ENCODE measurements at places on chromosomes 12 and 14. TPM values are rescaled to one million over a fixed set of nuclear protein-coding genes. Genes with fewer than 3 reads are reported as not detected.

ADIPOR2 gene
- total RNA-seq = 43.5 TPM

WSCD2 gene
- not detected for total RNA-seq

RIMBP2 gene
- total RNA-seq = not detected

MYL2 gene
- not detected for total RNA-seq

ARG2 gene
- 1.9 TPM for total RNA-seq

KRT8 gene
- total RNA-seq = 50.4 TPM

CLEC2D gene
- 1.4 TPM for total RNA-seq

OR6J1 gene
- not detected for total RNA-seq

NEUROD4 gene
- total RNA-seq = not detected

TPCN1 gene
- total RNA-seq = 27.4 TPM

AP5M1 gene
- total RNA-seq = 54.2 TPM

CCDC177 gene
- total RNA-seq = not detected

GUCY2C gene
- total RNA-seq = not detected

RGS6 gene
- not detected for total RNA-seq

KIF21A gene
- 2.7 TPM for total RNA-seq

C12orf56 gene
- not detected for total RNA-seq

ABCD2 gene
- not detected for total RNA-seq

TAS2R20 gene
- total RNA-seq = 0.26 TPM

KRT6A gene
- total RNA-seq = not detected

All from HFFc6 (cell line).